Immature natural killer cell (primary cell): ENCODE measurements at places on chromosomes 12 and 14.
A peak's percentile ranks its signal among the peaks of the same experiment; 100 is the strongest.

DNA sequence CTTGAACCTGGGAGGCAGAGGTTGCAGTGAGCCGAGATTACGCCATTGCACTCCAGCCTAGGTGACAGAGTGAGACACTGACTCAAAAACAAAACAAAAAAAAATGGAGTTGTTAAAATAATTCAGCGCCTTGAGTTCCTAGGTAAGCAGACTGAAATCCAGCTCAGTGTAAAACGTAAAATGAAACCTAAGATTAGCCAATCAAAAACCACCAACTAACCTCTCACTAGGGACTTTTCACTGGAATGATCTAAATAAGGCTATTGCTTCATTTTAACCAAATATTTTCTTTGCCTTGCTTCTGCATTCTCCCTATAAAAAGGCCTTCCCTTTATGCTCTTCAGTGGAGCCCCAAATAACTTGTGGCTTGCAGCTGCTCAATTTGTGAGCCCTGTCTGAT is 91.6 kb upstream of the HIF1A start:
- no peak for DNase-seq

DNA sequence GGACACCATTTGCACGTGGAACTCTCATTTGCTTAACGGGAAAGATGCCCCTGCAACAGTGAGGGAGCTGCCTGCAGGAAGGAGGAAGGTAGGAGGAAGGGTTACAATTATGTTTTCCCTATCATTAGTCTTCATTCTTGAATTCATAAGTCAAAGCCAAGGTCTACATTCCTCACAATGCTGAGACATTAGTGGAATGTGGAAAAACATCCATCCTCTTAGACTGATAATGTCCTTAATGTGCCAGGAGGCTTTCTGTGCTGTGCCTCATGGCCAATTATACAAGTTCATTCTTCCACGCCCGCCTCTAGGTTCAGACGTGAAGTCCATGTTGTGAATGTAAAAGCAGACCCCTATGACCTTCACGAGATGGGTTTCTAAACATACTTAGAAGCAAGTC is 1212.4 kb upstream of the TMEM132C start:
- DNase-seq: no peak

DNA sequence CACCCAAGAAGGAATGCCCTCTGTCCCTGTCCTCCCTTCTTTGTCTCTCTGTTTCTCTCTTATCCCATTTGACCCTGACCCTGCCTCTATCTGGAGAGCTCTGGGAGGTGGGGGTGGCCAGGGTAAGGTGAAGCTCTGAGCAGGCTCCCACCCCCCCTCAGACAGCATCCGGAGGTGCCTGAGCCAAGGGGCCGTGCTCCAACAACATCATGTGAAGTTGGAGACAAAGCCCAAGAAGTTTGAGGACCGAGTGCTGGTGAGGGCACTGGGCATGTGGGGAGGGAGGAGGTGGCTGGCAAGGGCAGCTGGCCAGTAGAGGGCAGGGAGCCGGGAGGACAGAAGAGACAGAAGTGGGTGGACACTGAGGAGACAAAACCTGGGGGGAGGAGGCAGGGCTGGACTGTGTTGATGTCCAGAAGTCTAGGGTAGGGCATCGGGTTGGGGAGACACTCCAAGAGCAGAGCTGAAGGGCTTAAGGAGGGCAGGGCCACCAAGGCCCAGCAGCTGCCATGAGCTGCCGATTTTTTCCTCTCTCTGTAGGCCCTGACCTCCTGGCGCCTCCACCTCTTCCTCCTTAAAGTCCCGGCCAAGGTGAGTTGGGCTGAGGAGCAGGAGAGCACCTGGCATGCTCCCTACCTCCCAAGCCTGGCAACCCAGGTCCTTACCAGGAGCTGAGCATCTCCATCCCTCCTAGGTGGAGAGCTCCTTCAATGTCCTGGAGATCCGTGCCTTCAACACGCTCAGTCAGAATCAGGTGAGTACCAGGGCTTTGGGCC is 1.9 kb downstream of the CARMIL3 start:
- no peak for DNase-seq

DNA sequence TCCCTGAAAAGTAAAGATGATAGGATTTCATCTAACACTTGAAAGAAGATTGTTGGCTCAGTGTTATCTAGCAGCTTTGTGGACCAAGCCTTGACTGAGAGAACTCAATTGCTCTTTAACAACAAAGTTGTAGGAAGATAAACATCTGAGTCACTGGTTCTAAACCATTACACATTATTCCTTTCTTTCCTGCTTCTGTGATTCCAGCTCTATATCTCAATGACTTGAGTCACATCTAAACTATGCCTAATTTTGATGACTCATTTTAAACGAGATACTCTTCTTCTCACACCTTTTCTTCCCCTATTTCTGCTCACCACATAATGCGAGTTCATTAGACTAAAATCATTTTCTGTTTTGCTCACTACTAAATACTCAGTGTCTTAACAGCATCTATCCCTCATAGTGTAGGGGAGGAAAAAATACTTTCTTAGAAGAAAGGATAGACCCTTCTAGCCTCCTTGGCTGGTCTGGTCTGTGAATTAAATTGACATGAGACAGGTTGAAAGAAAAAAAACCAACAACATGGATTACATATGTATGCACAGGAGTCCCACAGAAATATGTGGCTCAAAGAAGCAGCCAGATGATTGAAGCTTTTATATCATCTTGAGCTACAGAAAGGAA is 201.4 kb downstream of the C12orf50 start:
- no peak for DNase-seq

DNA sequence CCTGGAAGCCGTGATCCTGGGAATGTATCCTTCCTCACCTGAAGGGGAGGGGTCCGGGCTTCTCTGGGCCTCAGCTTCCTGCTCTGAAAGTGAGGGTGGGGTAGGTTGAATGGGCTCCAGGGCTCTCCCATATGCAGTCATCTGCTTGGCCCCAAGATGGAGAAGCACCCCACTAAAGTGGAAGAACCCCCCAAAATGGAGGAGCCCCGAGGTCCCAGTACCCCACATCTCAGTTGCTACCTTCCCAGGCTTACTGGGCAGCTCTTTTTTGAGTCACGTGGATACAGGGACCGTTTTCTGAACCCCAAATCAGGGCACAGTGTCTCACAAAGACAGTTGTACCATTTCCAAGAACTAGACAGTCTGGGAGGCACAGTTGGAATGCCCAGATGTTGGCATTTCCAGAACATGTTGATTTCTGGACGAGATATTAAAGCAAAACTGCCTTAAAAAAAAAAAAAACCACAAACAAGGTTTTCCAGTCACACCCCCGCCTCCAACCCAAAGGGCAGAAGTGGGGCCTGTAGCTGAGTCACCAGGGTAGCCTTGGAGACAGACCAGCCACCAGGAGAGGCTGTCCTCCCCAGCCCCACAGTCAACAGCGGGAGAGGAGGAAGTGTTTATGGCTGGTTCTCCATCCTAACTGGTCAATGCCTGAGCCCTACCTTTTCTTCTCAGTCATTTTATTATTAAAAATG is 12.1 kb downstream of the VASH1 start:
- peak; percentile 14 for DNase-seq

DNA sequence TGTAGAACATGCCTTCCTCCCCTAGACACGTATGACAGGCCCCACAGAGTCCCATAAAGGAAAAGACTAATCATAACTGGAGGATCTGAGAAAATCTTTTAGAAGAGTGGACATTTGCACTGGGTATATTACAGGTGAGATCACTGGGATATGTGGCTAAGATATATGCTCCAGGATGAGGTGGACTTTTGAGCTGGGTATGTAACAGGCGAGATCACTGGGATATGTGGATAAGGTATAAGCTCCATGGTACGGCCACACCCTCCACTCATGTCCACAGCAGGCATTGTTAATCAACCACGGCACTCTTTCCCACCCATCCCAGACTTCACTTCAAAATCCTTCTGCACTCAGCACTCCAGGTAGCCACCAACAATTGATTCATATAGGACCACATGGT is 34.1 kb downstream of the CLMN start:
- no peak for DNase-seq

DNA sequence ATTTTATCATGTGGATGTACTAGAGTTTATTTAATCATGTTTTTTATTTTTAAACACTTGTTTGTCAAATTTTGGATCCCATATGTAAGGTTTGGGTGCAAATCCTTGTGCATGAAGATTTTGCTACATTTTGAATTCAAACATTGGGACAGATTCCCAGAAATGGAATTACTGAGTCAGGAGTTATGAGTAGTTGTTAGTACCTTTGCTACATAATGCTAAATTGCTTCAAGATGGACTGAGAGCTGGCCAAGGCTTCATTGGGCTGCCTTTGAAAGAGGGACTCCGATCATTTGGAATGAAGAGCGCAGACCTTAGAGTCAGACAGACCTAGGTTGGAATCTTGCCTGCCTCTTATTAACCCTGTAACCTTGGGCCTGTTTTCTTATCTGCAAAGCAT is 154.9 kb upstream of the PWP1 start:
- DNase-seq: no peak

GRCh38 chr12:91896286-91897024 is 249.2 kb downstream of the BTG1 start:
- no peak for DNase-seq

GRCh38 chr12:6229224-6230218 is 29.3 kb downstream of the CD9 start:
- no peak for DNase-seq

GRCh38 chr12:30754383-30754749 is 385 bp downstream of the CAPRIN2 start:
- no peak for DNase-seq

DNA sequence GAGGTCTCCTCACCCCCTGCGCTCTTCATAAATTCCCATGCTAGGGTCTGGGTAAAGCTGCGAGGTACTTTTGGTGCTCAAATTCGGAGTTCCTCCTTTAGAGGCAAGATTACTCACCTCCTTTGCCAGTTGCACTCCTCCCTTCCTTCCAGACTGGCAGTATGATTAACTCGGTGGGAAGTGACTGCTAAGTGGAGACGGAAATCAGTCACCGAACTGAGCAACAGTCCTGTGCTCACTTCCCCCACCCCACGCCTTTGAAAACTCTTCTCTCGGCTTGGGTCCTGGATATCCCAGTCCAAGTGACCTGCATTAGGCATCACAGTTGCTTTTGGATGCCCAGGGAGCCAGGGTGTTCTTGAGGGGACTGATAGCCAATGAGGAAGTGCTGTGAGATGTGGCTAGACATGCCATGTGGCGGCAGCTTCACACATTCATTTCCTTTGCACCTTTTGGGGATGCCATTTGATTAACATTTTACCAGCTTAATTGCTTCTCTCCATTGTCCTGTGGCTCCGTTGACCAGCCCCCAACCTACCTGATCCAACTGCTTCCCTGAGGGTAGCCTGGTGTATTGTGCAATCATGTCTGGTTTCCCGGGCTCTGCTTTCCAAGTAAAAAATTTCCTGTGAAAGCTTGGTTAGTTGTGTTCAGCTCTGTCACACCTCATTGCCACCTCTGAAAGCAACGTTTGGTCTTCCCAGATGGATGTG is 840 bp downstream of the PNP start:
- DNase-seq: peak; percentile 45

DNA sequence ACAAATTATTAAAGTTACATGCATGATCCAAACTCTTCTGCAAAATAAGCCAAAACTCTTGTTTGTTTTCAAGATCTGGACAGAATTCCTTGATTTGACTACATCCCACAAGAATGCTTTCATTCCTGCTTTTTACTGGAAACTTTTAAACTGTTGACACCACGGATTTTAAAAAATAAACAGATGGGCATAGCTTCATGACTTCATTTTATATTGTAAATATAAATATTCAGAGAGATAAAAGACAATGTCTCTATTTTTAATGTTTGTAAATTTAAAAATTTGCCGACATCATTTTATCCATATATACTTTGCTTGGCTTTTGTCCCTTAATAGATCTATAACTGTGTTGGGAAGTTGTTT is 134.3 kb upstream of the DCN start:
- no peak for DNase-seq

DNA sequence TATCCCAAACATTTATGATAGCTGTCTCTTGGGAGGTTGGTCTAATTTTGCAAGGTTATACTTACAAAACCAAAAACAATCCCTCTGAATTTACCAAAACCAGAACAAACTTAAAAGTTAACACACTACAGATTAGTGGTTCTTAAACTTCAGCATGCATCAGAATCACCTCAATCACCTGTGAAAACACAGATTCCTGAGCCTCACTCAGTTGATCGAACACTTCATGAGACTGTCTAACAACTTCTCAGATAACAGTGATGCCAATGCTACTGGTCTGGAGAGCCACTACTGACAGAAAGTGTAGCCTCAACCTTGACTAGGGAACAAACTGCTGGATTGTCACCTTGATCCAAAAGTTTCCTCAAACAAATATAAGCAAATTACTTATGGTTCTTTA is 44.2 kb downstream of the ATP2B1 start:
- no peak for DNase-seq

DNA sequence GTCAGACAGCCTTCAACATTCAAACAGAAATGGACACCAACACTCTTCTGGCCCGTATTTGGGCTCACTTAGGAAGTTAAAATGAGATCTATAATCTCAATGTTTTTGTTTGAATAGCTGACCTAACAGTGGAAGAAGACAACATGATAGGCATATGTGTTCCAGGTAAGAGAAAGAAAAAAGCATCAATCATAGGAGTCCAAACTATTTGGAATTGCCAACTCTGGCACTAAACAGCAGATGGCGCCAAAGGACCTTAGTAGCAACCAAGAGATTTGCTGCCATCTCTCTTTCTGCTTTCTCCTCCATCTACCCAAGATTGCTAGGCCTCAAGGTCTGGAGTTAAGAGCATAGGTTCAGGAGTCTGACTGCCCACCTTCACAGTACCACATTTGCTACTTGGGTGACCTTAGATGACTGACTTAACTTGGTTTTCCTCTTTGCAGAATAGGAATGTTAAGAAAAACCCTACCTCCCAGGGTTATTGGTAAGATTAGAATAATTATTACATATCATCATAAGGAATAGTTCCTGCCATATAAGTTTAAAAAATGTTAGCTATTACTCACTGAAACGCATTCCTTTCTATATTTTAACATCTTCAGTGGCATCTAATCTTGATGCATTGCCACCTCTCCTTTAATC is 30.2 kb downstream of the PEX5 start:
- DNase-seq: peak; percentile 69

GRCh38 chr12:40123496-40123895 is 17.6 kb upstream of the SLC2A13 start:
- no peak for DNase-seq

DNA sequence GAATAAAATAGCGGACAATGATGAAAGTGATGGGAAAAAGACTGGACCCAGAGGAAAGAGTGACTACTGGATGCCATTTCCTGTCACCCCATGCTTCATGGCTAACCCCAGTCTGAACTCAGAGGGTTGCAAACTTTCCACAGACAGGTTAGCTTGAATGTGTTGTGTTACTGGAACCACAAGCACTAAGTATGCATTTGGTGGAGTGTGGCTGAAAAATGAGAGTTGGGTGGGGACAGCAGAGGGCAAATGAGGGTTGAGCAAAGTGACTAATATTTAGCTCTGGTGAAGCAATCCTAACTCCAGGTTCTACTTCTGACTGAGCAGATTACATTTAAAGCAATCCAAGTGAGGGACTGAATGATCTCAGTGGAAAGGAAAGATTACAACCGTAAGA is 1.6 kb downstream of the SLC16A7 start:
- peak; percentile 77 for DNase-seq

DNA sequence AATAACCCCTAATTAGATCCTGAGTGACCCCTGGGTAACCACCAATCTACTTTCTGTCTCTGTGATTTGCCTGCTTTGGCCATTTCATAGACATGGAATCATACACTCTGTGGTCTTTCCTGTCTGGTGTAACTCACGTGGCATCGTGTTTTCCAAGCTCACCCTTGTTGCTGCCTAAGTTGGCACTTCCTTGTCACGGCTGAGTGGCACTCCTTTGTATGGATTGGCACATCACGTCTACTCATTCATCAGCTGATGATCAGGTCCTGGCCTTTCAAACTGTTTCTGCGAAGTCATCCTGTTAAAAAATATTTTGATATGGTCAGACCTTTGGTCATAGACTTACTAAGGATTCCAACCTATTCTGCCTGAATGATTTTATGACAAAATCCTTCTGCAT is 87.7 kb downstream of the GLT1D1 start:
- no peak for DNase-seq
